ENCODE measurements at places on chromosomes 2 and 18. TPM values are rescaled to one million over a fixed set of nuclear protein-coding genes. Genes with fewer than 3 reads are reported as not detected.

- H3K4me3 ChIP-seq, result no peak overlapping the region
- H3K27ac ChIP-seq, result no peak overlapping the region
- H3K27me3 ChIP-seq, result no peaks in the 10 kb centered on the region
- no peaks in the 10 kb centered on the region for H3K4me1 ChIP-seq
- no peak for DNase-seq
- H3K36me3 ChIP-seq, result no peaks in the 10 kb centered on the region
Observed at GRCh38 chr2:190635781-190636180, 13.1 kb upstream of the NAB1 start.

GRCh38 chr18:34529358-34530335, 180.5 kb upstream of the DTNA start:
- DNase-seq, result no peak
- peak overlapping the region; percentile 24 for H3K27ac ChIP-seq
- H3K27me3 ChIP-seq, result no peaks in the 10 kb centered on the region

- H3K27ac ChIP-seq, result no peak overlapping the region
- no peak for DNase-seq
- no peaks in the 10 kb centered on the region for H3K4me1 ChIP-seq
- H3K4me3 ChIP-seq, result no peak overlapping the region
- H3K27me3 ChIP-seq, result no peaks in the 10 kb centered on the region
Observed at GRCh38 chr2:68548396-68548795, 81.0 kb downstream of the APLF start.

DNA sequence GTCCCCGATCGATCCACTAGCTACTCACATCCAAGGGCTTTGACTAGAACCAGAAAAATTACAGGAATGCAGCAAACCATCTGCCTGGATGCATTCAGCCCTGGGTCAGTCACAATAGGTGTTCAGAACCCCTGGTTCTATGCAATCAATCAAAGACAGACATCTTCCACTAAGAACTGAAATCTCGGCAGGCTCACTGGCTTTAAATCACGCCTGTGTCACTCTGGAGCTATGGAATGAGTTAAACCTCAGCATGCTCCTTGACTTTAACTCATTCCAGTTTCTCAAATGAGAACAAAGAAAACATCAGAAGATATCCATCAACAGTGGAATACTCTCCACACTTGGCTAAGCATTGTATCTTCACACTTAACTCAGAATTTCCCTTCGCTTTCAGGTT, 68.1 kb upstream of the SPTBN1 start:
- H3K4me1 ChIP-seq, result no peaks in the 10 kb centered on the region
- no peak overlapping the region for H3K27ac ChIP-seq
- H3K27me3 ChIP-seq, result no peaks in the 10 kb centered on the region
- H3K4me3 ChIP-seq, result no peak overlapping the region
- no peak for DNase-seq

GRCh38 chr2:123928358-123928757, 96.7 kb upstream of the CNTNAP5 start:
- H3K27ac ChIP-seq, result no peak overlapping the region
- DNase-seq, result no peak
- H3K4me3 ChIP-seq, result no peak overlapping the region
- no peaks in the 10 kb centered on the region for H3K36me3 ChIP-seq
- H3K4me1 ChIP-seq, result no peaks in the 10 kb centered on the region

DNA sequence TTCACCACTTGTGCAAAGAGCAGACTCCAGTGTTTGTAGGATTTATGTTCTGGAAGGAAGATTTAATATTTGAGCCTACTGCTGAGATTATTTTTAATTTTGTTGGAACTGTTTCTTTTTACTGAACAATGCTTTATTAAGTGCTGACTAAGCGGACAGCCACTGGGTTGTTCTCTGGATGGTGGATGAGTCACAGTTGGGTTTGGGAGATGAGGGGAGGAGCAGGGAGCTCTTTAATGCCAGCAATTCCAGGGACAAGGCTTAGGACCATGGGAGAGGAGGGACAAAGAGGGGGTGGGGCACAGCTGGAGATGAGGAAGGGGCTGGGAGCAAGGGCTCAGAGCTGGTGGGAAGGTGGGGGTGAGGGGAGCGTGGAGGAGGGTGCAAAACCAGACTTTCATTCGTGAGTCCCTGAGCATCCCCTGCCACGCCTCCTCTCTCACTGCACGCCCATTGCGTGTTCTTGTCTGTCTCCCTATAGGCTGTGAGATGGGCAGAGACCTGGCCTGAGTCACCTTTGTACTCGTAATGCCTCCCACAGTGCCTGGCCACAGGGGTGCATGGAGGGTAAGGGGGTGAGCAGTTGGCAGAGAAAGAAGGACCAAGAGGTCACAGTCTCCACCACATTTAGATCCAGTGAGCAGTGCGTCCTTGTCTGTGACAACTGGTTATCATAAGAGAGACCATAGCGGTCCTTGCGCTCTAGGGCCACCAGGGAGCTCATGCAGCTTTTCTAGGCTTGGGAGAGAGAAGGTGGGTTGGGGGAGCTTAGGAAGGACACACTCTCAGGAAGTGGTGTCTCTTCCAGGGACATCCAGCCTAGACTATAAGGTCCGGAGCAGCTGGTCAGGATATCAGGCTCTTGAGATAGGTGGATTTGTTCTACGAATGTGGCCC, 18.4 kb downstream of the SLC4A3 start:
- peaks cover 5% of the 10 kb centered on the region for H3K4me1 ChIP-seq
- H3K27me3 ChIP-seq, result no peaks in the 10 kb centered on the region
- H3K4me3 ChIP-seq, result no peak overlapping the region
- no peak for DNase-seq

Gene CD207
- not detected for total RNA-seq

Data from body of pancreas (tissue), 4 donors.